ENCODE measurements at places on chromosomes 13 and 19. TPM values are rescaled to one million over a fixed set of nuclear protein-coding genes. Genes with fewer than 3 reads are reported as not detected.
A peak's percentile ranks its signal among the peaks of the same experiment; 100 is the strongest.

CNN1 gene
- total RNA-seq = 0.98 TPM

FCER2 gene
- total RNA-seq = 0.45 TPM

DNA sequence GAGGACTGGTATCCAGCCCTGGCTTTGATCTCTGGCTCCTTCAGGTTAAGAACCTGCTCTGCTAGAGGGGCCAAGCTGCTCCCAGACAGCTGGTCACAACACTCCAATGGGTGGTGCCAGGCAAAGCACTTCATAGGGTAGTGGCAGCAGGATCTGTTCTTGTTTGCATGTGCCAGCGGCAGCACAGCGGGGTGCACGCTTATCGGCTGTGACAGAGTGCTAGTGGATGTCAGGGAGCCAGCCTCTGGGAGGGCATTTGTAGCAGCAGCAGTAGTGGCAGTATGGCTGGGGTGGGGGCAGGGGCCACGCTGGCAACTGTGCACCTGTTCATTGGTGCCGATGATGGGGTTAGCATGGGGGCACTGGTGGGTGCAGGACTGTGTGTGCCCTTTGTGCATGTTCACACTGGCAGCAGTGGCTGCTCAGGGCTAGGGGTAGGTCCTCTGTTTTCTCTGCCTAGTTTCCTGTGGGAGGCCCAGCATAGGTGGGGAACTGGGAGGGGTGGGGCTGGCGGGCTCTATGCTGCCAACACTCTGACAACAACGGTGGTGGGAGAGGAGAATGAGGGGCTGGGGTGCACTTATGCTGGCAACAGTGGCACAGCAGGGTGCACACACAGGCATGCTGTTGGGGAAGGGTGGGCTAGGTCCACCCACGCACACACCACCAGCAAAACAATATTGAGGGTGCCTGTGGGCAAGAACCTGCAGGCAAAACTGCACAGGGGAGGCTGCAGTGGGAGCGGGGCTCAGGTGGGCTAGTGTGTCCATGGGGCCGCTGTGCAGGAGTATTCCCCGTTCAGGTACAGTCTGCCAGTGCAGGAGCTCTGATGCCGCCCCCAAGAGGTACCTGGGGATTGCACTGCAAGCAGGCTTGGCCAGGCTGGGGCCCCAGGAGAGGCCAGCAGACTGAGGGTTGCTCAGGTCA is 19.3 kb downstream of the AP1M1 start:
- no peak for DNase-seq

SHC2 gene
- 57.8 TPM for total RNA-seq

GRCh38 chr19:46225558-46226004 is 4.0 kb upstream of the IGFL1 start:
- DNase-seq = peak; percentile 8
